ENCODE measurements at places on chromosomes 6 and 20.

DNA sequence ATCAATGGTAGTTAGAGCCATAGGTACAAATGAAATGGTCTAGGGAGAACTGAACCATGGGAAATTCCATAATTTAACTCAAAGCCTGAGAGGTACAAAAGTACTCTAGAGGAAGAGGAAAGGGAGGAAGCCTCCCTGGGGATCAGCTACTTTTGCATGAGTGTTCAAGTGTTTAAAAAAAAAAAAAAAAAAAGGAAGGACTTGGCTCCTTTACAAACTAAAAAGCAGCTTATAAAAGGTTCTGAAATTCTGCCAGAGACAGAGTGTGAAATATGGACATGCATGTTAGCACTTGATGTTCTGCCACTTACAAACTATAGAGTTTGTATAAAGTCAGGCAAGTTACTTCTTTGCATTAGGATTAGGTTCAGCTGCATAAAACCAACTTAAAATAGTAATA lies 290.0 kb downstream of the TBC1D7 start:
- no peak for DNase-seq

DNA sequence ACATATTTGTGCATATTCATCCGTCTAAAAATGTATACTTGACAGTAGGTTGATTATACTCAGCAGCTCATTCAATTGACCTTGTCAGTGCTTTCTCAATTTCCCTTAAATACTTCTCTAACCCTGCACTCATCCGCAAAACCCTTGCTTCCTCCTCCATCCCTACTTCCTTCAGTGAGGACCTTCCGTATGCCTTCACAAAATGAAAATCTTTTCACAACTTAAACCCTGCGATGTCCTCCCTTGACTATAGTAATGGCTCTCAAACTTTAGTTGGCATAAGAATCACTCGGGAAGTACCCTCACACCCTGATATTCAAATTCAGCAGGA lies 5.2 kb downstream of the MBOAT1 start:
- no peak for DNase-seq

GRCh38 chr20:60804918-60805630 lies 447.0 kb upstream of the CDH4 start:
- DNase-seq, result no peak

- no peak for DNase-seq
These were observed 107.0 kb upstream of the DST start for GRCh38 chr6:56749632-56750151.

DNA sequence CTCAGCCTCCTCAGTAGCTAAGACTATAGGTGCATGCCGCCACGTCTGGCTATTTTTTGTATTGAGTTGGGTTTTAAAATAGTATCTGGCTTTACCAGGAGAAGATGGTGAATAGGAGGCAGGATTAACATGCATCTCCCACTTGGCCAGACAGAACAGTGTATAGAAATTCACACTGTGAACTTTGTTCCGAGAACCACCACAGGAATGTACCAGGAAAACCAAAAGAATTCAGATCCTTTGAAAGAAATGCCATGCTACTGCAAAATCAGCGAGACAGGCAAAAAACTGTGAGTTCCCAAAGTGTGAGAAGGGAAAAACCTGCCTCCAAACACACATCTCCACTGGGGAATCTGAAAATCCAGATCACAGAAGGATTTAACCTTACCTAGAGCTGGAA lies 327.6 kb downstream of the NKAIN2 start:
- no peak for DNase-seq

GRCh38 chr6:11659757-11660156 lies 118.8 kb downstream of the ADTRP start:
- DNase-seq, result no peak
